Subcutaneous adipose tissue (tissue), 4 donors: ENCODE measurements at places on chromosomes 7 and 10. TPM values are rescaled to one million over a fixed set of nuclear protein-coding genes. Genes with fewer than 3 reads are reported as not detected.

PLAU gene
- total RNA-seq, result 8.6 TPM

BMPER gene
- total RNA-seq, result 3.1 TPM

NPTX2 gene
- 6.7 TPM for total RNA-seq

TRIM50 gene
- not detected for total RNA-seq

FEZF1 gene
- not detected for total RNA-seq

EPDR1 gene
- 53.5 TPM for total RNA-seq

BEND7 gene
- total RNA-seq, result 15.2 TPM

OR2A42 gene
- not detected for total RNA-seq

FIGNL1 gene
- 4.3 TPM for total RNA-seq

PLPP4 gene
- not detected for total RNA-seq

LRRC4 gene
- total RNA-seq, result 2.4 TPM

ENKUR gene
- total RNA-seq, result not detected

WDFY4 gene
- 8.5 TPM for total RNA-seq

AKR1C4 gene
- total RNA-seq, result not detected

GPR37 gene
- 0.16 TPM for total RNA-seq

CALHM3 gene
- total RNA-seq, result not detected

CAMK2B gene
- total RNA-seq, result 0.49 TPM

SLC18A2 gene
- not detected for total RNA-seq

IDI1 gene
- total RNA-seq, result 56.8 TPM

CRCP gene
- total RNA-seq, result 27.1 TPM

LRCH4 gene
- total RNA-seq, result 62.5 TPM

PROSER2 gene
- 8.1 TPM for total RNA-seq

SNX13 gene
- 87.9 TPM for total RNA-seq

PARG gene
- 27.7 TPM for total RNA-seq

RPS24 gene
- 2,320 TPM for total RNA-seq

FGFR2 gene
- total RNA-seq, result 15.4 TPM

FOXP2 gene
- total RNA-seq, result 13.0 TPM

AOAH gene
- total RNA-seq, result 4.6 TPM

PSD gene
- 0.22 TPM for total RNA-seq

TMEM140 gene
- total RNA-seq, result 36.7 TPM

PHYHIPL gene
- not detected for total RNA-seq

TMEM139 gene
- total RNA-seq, result not detected

GJC3 gene
- total RNA-seq, result 2.1 TPM

CTAGE8 gene
- total RNA-seq, result 0.75 TPM

MUC12 gene
- 0.34 TPM for total RNA-seq

RPEL1 gene
- total RNA-seq, result not detected

CALML3 gene
- total RNA-seq, result not detected

SEMA3D gene
- 4.2 TPM for total RNA-seq

ANKRD61 gene
- 0.44 TPM for total RNA-seq

NRP1 gene
- total RNA-seq, result 91.8 TPM

RAB11FIP2 gene
- total RNA-seq, result 57.2 TPM

DYDC1 gene
- not detected for total RNA-seq

CPVL gene
- 105 TPM for total RNA-seq

SEPTIN14 gene
- total RNA-seq, result not detected

PIP gene
- total RNA-seq, result not detected

PRR15 gene
- total RNA-seq, result 0.88 TPM

ZNF12 gene
- 17.3 TPM for total RNA-seq

LRGUK gene
- 2.2 TPM for total RNA-seq
